ENCODE measurements at places on chromosomes 3 and 15.
A peak's percentile ranks its signal among the peaks of the same experiment; 100 is the strongest.

DNA sequence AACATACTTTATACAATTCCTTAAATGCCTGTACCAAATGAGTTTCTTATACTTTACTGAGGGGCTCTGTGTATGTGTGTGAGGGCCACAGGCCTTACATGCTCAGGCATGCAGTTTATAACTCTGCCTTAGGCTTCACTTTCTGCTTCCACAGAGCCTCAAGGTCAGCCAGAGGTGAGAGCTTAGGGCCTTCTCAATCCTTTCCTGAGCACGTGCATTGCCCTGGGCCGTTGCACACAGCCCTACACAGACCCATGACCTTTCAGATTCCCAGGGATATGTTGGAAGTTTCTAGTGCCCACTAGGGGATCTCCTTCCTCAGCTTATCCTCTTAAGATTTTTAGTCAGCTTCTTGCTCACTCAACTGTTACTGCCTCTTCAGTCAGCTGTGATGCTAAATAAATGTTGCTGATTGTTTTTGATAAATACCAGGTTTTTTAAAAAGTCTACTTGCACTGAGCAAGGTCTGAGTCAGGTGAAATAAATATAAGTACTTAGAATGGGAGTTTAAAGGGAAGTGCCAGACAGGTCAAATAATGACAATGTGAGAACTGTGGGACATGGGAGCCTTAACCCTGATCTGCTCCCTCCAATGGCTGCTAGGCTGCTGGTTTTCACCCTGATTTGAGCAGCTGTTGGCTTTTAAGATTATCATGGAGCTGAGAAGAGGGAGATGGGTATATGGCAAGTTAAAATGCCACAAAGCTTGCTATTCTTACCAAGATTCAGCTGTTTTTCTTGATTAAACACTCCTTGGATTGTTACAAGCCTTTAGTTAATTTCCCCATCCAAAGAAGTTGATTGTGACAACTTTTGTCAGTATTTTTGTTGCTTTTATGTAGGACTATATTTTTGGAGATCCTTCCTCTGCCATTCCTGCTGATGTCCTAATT is 169.5 kb downstream of the PLD1 start:
- DNase-seq = no peak

DNA sequence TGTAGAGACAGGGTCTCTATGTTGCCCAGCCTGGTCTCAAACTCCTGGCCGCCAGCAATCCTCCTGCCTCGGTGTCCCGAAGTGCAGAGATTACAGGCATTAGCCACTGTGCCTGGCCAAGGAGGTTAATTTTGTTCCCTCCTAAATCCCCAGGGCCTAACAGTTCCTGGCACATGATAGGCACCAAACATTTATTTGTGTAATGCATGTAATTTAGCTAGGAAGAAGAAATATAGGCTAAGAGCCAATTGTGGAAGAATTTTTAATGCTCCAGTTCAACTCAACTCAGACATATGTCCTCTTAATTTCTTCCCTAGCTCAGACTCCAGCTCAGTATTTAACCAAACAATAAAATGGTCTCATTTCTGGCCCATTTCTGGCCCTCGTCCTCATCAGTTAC is 7.7 kb upstream of the ZNF592 start:
- peak; percentile 73 for DNase-seq

DNA sequence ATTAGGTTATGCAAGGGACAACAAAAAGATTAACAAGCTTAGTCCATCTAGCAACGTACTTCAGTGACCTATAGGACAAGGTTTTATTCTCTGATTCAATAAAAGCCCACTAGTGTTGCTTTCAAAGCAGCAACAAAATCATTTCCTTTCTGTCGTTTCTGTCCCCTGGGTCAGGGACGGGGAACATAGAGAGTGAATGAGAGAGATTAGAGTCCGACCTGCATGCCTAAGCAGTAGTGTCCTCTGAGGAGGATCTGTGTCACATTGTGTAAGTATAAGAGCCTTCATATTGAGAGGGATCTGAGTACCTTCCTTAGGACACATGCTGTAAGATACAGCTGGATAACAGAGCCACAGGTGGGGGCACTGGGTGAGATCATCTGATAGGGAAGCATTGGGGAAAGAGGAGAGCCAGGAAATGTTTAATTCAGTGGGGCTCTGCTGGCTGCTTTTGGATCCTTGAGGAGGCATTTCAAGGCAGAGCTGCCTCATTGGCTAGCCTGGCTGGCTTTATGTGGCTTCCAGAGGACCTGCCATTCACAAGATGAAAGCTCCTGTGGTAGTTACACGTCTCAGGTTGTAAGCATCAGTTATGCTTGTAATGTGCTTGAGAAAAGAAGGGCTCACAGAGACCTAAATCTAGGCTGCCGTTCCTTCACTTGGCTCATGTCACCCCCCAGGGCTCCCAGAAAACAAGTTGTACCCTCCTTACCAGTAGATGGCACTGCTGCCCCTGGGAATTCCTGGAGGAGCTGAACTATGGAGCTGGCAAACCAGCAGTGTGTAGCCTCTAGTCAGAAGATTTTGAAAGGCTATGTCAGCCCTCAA is 2.7 kb downstream of the TMEM108 start:
- peak; percentile 89 for DNase-seq

DNA sequence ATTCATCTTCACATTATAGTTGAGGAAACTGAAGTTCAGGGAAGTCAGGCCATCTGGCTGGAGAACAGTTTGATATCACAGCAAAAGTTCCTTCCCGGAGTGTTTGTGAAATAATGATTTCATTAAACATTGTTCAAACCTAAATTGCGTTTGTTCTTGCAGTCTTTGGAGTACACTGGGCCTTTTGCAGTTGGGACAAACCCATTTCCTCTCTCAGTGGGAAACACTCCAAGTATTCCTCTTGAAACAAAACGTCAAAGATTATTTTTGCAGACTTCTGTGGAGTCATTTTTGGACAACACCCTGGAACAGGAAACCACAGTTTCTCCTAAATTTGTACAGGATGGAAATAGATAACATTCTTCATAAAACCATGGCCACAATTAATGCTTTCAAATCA is 287.5 kb downstream of the PTPRG start:
- no peak for DNase-seq
